ENCODE measurements at places on chromosomes 5 and 9.

DNA sequence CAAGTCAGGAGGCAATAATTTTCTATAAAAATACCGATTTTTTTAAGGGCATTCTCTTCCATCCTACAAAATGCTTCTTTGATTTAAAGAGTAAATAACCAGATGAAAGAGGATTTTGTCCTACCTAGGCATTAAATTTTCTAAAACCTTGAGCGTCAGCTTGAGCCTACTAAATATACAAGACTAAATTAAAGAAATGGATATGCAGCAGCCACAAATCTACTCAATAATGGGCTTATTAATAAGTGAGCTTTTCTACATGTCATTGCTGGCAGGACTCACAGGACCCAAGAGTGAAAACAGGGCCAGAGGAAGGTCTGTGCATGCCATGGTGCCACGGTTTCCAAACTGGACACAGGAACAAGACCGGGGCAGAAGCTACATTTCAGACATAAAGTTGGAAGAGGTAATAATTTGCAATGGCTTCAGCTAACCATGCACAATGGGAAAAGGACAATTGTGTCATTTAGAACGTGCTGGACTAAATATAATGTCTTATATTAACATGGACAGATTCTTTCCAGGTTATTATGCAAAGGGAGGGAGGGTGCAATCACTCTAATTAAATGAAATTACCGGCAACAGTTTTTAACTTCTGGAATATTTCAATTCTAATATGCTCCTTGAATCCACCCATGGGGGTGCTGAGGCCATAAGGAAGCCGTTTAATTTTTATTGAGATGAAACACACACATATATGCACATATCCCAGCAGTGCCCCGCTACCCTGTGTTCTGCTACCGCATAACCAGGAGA, 5.2 kb downstream of the WHRN start:
- peak; percentile 9 for DNase-seq

- no peak for DNase-seq
Measured at GRCh38 chr9:112010537-112010936, 113.9 kb downstream of the UGCG start.

DNA sequence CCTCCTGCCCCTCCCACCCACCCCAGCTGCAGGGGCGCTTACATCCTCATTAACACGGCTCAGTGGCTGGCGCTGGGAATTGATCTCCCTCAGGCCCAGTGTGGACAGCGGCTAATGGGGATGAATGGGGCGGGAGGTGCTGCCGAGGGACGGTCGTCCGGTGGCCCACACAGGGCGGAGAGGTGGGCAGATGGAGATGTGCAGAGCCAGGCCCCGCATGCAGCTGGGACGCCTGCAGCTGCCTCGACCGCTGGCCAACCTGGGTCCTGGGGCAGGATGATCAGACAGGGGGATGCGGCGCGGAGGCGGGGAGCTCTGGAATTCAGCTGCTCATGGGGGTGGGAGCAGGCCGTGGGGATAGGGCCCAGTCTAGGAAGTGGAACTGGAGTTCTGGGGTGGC, 17.6 kb downstream of the TSPAN17 start:
- no peak for DNase-seq

DNA sequence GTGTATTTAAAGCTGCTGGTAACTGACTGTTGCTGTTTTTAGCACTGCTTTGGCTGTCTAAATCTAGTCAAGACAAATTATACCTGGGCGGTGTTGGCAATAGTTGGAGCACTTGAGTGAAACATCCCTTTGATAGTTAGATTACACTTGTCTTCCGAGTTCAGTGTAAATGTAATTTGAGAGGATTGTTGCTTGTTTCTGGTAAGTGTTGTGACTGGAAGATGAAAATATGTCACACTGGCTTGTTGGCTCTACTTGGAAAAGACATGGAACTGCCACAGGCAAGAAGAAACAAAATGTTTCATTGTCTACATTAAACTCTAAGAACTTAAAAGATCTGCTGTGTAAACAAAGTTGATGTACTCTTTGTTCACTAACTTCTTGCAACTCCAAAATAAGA, 49.2 kb upstream of the PTPRD start:
- DNase-seq: no peak

DNA sequence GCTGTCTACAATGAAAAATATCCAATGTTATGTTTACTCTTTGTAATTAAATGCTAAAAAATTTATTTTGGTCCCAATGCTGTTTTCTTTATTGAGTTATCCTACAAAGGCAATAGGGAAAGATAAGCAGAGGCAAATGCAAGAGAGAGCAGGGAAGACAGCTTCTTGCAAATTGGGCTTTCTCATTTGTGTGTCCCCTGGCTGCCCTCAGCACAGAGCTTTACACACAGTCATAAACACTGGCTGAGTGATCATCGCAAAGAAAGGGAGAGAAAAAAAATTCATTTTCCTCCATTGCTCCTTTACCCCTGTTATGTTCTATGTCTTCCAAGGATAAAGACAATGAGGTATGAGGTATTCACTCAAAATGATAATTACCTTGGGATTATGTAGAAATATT, 2.3 kb upstream of the TSSK1B start:
- DNase-seq: no peak

DNA sequence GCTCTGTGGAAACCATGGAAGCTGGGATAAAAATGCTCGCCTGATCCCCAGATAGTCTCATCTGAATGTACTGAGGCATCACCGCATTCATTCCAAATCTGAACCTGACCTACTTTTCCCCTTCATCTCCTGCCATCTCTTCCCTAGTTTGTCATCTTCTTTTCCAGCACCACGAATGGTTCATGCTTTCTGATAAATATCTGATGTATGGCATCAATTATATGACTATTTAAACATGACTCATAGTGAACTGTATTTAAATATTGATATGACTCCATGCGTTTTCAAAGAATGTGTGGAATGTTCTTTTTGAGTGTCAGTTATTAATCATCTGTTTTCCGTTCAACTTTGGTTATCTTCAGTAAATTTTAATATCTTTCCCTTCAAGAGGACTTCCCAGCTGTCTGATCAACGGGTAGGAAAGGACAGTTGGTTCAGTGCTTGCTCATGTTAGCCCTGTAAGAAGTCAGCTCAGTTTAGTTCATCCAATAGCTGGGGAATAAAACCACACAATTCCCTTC, 21.1 kb downstream of the BASP1 start:
- DNase-seq: no peak

DNA sequence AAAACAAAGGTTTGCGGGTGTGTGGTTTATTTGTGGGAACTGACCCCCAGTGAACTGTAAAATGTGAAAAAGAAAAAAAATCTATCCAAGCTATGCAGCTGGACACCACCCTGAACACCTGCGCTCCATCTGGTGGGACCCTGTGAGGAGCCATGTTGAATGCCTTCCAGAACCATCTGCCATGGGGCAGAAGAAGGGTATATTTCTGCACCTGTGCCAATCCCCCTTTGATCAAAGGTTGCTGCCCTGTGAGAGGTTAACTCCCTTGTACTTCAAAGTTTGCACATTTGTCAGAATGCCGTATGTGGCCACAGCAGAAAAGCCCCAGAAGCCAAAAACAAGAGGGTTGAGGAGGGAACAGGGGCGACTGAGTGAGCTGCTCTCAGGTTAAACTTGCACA, 148.5 kb upstream of the ALDH1B1 start:
- no peak for DNase-seq

GRCh38 chr9:120526534-120526933, 53.4 kb downstream of the CDK5RAP2 start:
- no peak for DNase-seq

DNA sequence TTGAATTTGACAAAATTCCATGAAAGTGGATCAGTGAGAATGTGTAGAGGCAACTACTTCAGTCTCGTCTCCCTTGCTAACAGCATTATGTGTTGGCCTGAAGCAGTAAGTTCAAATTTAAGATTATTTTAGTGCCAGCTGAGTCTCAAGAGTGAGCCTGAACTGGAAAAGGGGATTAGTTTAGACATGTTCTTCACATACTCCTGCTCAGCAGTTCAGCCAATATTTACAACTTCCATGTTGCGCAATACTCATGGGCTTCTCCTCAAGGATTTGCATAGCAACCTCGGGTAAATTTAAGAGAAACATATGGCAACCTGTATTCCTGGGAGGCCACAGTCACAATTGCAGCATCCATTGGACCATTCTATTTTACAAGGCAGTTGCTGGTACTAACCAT, 553.8 kb downstream of the PTPRD start:
- DNase-seq: no peak

DNA sequence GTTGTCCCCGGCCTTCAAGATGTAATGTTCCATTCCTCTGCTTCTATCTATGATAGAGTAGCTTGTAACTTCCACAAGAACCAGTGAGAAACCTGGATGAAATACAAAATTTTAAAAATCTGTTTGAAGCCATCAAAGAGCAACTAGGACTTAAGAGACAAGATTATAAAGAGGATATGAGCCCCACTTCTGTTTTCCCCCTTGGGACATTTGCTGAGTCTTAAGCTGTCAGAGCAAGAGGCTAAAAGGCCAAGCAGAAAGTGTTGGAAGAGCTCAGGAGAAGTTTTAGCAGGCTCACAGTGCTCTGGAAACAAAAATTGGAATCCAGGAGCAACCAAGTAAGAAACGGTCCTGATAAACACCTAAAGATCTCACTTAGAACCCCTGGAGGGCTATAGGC, 76.1 kb downstream of the ADRB2 start:
- no peak for DNase-seq

DNA sequence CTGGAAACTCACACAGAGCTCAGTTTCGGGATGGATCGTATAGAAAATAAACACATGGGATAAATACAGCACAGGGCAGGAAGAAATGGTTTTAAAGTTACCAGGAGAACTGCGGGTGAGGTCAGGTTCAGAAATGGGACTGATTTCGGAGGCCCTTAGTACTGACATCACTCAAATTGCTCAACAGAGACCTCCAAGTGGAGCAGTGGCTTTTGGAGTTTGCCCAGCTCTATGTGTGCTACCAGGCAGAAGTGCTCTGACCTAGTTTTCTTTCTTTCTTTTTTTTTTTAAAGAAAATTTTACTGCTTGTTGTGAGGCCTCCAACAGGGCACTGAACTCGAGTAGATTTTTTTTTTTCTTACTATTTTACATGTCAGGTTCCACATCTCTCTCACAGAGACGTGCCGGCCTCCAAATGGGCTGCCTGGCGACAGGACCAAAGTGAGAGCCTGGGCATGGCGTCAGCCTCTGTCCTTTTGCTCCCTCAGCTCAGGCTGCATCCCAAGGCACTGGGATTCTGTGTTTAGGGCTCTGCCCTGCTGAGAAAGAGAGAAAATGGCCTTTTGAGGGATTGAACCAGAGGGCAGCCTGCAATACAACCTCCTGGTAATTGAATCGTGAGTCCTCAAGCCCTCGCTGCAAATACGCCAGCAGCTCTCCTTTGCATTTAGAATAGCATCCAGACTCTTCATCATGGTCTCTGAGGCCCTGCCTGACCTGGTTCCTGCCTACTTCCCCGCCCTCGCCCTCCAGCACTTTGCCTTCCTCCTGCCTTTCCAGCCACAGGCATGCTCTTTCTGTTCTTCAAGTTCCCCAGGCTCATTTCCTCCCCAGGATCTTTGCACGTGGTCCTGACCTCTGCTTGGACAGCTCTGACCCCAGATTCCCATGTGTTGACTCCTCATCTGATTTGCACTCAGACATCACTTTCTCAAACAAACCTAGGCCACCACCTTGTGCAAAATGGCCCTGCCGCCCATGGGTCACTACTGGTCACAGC, 173.5 kb downstream of the FGF1 start:
- DNase-seq: peak; percentile 9

DNA sequence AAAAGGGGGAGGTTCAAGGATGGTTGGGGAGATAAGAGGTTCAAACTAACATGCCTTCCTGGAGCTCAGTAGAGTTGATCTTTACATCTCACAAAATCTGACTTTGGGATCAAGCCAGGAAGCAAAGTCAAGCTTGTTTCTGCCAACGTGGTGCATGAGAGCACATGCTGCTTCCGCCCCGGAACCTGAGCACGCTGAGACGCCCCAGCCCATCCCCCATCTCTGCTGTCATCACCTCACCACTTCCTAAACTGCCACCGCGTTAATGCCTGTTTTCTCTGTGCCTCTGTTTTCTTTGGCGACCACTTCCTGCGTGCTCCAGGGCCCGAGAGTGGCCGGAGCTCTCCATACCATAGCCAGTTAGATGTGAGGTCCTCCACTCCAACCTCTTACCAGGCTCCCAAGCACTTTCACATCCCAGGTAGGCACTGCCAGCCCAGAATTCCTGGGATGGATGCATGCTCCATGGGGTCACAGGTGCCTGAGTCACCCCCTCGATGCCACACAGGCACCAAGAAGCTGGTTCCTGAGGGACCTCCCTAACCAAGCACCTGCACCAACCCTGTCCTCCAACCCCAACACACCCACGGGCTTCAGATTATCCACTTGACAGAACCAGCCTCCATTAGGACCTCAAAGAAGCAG, 31.2 kb upstream of the AFAP1L1 start:
- no peak for DNase-seq

DNA sequence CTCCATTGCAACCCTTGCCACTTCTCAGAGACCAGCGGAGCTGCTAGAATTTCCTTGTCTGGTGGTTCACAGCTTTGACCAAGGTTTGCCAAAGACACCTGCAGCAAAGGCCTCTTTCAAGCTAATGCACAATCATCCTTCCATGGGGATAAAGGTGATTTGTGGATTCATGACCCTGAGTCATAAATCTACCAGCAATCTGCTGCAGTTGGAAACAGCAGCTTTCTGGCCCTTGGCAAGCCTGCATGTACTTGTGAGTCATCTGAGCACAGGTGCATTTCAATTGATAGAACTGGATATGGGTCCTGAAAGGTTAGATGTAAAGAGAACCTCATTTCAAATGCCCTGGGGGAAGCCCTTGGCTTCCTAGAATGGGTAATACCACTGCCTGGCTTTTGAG, 21.6 kb upstream of the TCF7 start:
- no peak for DNase-seq

GRCh38 chr5:159819591-159820411, 96.5 kb upstream of the ADRA1B start:
- DNase-seq: no peak

GRCh38 chr5:179668391-179668790, 12.4 kb downstream of the CBY3 start:
- no peak for DNase-seq

- no peak for DNase-seq
Measured at GRCh38 chr9:73565833-73566465, 414.3 kb downstream of the ANXA1 start.

DNA sequence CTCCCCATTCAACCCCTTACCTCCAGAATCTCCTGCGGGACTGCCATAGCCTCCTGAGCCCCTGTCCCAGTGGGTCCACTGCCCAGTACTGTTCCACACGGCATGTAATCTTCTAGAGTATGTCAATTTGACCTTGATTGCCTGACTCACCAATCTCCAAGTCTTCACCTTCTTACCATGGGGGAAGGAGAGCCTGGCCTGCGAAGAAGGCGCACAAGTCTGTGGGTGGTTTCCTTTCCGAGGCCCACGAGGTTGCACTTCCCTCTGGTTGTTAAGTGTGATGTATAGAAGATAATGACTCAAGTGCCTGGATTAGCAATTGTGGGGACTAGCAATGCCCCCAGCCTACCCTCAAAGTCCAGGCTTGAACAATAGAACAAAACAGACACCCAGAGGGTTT, 8.1 kb upstream of the TENT4A start:
- DNase-seq: no peak

- DNase-seq: no peak
Measured at GRCh38 chr9:129456549-129457324, 164.2 kb downstream of the C9orf50 start.

Measured in amygdala (tissue), 56 donors.